CD4-positive, alpha-beta T cell treated with Interleukin-4 for 4 hours (primary cell): ENCODE measurements at places on chromosomes 16 and 17.

- no peak for DNase-seq
Measured at GRCh38 chr17:10010752-10011151, 105.7 kb upstream of the RCVRN start.

DNA sequence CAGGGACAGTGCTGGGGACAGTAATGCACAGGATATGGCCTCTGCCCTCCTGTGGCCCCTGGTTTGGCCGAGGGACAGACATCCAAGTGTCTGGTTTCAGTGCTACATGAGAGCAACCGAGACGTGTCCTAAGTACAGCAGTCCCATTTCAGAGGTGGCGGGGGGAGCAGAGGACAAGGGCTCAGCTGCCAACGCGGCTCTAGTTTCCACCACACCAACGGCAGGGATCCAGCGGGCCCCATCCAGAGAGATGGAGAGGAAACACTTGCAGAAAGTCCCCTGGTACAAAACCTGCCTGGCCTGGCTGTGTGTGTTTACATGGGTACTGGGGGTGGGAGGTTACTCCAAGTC lies 125.8 kb upstream of the SMURF2 start:
- no peak for DNase-seq

DNA sequence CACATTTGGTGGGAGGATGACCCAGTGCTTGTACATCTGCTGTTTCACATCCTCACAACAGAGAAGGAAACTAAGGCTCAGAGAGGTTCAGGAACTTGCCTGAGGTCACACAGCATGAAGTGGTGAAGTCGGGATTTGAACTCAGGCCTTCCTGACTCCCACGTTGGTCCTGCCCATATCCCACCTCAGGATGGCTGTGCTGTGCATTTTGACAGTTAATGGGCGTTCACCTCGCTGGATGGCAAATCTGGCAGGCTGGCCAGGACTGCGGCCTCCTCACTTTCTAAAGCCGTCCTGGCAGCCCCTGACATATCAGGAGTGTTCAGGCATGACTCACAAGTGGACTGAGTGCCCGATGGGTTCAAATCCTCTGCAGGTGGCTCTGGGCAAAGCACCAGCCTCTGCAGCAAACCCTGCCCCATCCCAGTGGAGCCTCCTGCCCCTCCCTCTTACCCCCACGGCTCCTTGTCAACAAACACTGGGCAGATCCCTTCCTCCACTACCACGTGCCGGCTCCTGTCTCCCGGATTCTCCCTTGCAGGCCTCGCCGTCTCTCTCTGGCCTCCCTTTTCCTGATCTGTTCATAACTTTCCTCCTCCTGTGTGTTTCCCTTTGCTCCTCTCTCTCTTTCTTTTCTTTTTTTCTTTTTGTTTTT lies 29.2 kb downstream of the SOCS3 start:
- DNase-seq: no peak

- DNase-seq: no peak
Measured at GRCh38 chr17:29838961-29839360, 91.1 kb downstream of the SSH2 start.

DNA sequence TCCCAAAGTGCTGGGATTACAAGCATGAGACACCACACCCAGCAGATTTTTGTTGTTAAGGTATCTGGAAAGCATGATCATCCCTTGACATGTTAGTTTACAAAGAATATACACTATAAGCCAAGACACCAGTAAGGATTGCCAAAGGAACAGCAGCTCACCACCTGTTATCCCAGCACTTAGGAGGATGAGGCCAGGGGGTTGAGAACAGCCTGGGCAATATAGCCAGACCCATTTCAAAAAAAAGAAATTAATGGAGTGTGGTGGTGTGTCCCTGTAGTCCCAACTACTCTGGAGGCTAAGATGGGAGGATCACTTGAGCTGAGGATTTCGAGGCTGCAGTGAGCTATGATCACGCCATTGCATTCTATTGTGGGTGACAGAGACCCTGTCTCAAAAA lies 5.1 kb downstream of the ANKRD40CL start:
- no peak for DNase-seq

DNA sequence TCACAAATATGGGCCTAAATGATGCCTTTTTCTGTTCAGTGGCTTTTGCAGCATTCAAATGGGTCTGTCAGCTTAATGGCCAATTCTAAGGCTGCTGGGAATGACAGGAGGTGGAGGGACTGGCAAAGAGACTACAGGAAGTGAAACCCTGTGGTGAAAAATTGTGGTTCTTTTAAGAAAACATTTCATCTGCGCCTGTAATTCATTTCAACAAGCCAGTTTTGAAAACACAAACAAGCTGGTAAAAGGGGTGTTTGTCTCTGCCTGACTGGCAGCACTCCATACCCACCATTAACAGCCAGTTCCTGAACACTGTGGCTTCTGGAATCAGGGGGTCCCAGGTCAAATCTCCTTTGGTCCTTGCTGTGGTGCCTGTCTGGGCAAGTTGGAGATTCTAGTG lies 3.6 kb upstream of the KDM8 start:
- peak; percentile 64 for DNase-seq

- DNase-seq: peak; percentile 59
Measured at GRCh38 chr17:50949989-50950877, 84.1 kb upstream of the TOB1 start.

- DNase-seq: no peak
Measured at GRCh38 chr17:79203657-79204056, 129.0 kb downstream of the ENGASE start.

DNA sequence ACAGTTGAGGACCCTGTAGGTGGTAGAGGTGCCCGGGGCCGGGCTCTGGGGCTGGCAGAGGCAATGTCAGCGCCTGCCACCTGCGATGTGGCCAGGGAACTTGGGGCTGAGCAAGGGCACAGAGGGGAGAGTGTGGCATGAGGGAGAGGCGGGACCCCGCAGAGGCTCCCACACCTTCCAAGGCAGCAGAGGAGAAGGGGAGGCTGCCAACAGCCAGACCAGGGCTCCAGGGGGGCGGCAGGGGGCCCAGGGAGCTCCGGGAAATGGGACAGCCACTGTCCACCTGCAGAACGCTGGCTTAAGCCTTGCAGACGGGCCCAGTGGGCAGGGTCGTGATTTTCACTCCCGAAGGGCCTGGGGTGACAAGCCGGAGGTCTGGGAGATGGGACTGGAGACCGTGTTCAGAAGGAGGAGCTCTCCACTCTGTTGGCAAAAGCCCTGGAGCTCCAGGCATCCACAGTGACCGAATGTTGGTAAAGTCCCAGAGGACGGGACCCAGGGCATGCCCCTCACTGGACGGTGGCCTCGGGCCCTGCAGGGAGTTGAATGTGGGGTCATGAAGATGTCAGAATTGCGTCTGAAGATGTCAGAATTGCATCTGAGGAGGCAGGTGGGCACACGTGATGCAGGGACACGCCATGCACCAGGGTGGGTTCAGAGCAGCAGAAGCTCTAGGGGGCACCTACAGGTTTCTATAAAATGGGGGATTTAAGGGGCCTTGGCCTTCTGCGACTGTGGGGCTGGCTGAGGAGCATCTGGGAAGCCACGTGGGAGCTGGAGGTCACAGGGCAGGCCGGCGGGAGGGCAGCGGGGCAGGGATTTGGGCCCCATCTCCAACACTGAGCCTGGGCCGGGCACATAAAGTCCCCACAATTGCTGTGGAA lies 18.6 kb downstream of the CD7 start:
- DNase-seq: no peak

DNA sequence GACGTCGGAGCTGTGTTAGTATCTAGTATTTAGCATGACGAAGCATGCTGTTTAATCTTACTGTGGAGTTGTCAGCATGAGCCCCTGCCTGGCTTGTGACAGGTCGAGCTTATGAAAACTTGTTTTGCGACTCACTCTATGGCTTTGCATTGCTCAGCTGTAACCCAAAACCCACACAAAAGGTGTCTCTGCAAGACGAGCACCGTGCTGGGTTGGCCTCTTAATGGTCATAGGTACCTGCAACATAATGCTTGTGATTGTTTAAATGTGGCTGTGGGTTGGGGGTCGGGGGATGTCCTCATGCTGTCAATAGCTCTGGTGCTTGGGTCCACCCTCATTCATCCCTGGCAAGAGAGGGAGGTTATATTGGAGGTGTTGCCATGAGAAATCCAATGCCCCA lies 5.4 kb downstream of the NTN1 start:
- DNase-seq: no peak

DNA sequence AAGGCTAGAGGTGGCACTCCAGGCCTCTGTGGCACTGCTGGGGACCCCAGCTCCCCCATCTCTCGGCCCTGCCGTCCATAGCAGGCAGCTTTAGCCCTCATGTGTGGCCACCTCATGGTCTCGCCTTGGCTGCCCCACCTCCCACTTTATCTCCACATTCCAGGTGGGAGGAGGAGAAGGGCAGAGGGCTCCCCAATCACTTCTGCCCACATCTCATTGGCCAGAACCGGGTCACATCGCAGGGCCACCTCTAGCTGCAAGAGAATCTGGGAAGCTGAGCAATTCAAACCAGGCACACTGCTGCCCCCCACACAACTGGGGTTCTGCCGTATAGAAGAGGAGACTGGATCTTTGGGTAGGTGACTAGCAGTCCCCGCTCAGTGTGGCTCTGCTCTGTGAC lies 1.6 kb downstream of the DRC7 start:
- no peak for DNase-seq

- peak; percentile 32 for DNase-seq
Measured at GRCh38 chr17:8243827-8244226, 4.0 kb downstream of the CTC1 start.

- no peak for DNase-seq
Measured at GRCh38 chr17:77460514-77461046, 319.8 kb downstream of the SEC14L1 start.

DNA sequence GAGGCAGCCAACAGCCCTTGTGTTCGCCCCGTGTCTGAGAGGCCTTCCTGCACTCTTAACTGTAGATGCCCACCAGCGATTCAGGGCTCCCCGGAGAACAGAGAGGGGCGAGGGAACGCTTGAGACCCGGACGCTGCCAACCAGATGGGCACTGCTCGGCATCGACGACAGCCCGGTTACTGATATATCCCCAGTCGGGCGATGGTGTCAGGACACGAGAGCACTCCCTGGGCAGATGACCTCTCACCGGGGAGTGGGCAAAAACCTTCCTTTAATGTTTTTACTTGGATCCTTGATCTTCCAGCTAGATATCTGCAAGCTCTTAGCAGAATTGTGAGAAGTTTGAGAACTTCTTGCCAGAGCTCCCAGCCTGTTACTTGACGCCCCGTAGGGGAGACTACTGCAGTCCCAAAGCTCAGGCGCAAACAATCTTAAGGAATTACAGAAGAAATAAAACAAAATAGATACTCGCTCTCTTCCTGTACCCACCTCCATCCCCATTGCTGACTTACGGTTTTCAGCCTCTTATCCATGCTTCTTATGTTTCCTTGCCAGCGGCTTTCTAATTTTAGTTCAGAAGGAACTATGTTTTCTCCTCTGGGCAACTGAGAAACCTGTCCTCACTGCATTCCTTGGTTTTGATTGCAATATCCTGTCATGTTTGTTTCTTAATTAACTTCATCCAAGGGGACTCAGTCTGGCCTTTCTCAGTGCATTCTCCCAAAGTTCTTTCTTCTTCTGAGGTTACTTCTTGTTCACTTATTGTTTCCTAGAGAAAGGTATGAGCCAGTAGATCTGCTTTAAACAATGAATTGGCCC lies 845 bp downstream of the SP2 start:
- DNase-seq: no peak

- DNase-seq: no peak
Measured at GRCh38 chr16:23877107-23878070, 41.6 kb downstream of the PRKCB start.

DNA sequence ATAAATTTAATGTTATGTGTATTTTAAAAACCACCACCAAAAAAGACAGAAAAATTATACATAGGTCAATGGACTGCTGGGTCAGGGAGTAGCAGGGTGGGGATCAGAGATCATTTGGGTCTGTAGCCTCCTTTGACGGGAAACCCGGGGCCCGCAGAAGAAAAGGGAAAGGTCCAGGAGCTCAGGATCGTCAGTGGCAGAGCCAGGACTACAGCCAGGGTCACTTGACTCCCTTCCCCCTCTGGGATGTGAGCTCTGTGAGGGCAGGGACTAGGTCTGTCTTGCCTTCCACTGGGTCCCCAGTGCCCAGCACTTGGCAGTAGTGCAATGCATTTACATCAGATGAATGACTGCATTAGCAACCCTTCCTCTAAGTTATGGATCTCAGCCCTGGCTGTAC lies 62.1 kb downstream of the TOM1L2 start:
- DNase-seq: no peak

DNA sequence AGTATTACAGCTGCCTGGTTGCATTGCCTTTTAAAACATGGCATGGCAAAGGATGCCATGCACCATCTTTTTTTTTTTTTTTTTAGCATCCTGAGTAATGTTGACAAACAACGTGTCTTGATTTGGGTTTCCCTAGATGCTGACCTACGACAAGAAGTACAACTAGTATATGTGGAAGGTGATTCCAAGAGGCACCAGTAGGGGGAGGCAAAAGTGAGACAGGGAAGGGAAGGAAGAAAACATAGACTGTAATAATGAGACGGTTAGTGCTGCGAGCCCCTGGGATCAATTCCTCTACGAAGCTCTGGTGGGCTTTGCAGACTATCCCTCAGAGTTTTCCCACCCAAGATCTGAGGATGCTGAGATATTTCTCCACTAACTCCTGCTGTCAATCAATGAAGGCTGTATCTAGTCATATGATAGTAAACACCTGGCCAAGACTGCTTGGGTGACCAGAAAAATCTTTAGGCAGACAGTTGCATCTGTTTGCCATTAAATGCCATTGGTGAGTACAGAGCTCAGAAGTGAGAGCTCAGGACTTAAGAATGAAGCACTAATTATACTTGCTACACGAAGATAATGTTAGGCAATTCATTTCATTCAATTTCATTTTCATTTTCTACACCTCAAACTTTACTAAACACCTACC lies 458.6 kb upstream of the GOT2 start:
- DNase-seq: no peak

GRCh38 chr16:82055117-82055516 lies 20.1 kb downstream of the HSD17B2 start:
- DNase-seq: no peak

DNA sequence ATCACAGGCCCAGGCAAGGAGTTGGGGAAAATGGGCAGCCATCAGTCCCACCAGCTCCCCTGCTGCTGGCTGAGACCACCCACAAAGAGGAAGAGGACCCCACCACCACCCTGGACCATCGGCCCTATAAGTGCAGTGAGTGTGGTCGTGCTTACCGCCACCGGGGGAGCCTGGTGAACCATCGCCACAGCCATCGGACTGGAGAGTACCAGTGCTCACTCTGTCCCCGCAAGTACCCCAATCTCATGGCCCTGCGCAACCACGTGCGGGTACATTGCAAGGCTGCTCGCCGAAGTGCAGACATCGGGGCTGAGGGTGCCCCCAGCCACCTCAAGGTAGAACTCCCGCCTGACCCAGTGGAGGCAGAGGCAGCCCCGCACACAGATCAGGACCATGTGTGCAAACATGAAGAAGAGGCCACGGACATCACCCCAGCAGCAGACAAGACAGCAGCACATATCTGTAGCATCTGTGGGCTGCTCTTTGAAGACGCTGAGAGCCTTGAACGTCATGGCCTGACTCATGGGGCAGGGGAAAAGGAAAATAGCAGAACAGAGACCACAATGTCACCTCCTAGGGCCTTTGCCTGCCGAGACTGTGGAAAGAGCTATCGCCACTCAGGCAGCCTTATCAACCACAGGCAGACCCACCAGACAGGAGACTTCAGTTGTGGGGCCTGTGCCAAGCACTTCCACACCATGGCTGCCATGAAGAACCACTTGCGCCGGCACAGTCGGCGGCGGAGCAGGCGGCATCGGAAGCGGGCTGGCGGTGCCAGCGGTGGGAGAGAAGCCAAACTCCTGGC lies 3.6 kb downstream of the ZNF646 start:
- DNase-seq: no peak
